Right lobe of liver (tissue), 6 donors: ENCODE measurements at places on chromosomes 1 and 21. TPM values are rescaled to one million over a fixed set of nuclear protein-coding genes. Genes with fewer than 3 reads are reported as not detected.
A peak's percentile ranks its signal among the peaks of the same experiment; 100 is the strongest.

SPRR2F gene
- total RNA-seq: not detected

AGT gene
- 1,076 TPM for total RNA-seq

ERG gene
- total RNA-seq: 3.5 TPM

SLC44A3 gene
- 7.4 TPM for total RNA-seq

SPATC1L gene
- total RNA-seq: 1.7 TPM

- no peak for DNase-seq
These were observed 177.1 kb upstream of the EDN2 start for GRCh38 chr1:41661428-41662060.

- peak; percentile 53 for DNase-seq
These were observed 175.7 kb downstream of the VPS13D start for GRCh38 chr1:12405325-12406210.

DNA sequence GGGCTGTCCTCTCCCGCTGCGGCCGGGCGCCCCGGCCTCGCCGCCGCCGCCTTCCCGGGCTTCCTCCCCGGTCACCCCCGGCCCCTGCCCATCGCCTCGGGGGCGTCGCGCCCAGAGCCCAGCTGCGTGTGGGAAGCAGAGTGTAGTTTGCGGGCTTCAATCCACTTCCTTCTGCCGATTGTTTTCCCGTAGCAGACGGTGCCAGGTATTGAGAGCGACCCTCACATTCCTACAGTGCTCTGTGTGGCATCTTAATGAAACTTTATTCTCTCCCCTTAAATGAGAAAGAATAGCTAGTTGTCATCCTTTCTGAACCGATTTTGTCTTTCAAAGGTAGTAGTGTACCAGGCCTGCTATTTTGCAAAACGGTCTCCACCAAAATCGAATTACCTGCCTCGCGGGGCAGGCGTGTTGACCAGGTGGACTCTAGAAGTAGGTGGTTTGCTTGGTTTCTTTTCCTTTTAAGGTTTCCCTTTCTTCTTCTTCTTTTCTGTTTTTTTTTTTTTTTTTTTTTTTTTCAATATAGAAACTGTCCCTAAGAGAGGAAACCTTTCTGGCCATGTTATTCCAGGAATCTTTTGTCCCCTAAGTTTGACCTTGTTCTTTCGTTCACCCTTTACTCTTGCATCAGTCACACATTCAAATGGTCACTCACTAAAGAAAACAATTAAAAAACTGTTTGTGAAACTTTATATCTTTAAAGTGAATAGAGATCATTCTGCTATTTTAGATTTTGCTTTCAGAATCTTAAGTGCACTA, 881 bp downstream of the USP25 start:
- DNase-seq: peak; percentile 64

- DNase-seq: no peak
These were observed 19.0 kb upstream of the TLCD4 start for GRCh38 chr1:95098196-95098595.

GRCh38 chr1:119374208-119374874, 5.8 kb downstream of the HAO2 start:
- no peak for DNase-seq

DNA sequence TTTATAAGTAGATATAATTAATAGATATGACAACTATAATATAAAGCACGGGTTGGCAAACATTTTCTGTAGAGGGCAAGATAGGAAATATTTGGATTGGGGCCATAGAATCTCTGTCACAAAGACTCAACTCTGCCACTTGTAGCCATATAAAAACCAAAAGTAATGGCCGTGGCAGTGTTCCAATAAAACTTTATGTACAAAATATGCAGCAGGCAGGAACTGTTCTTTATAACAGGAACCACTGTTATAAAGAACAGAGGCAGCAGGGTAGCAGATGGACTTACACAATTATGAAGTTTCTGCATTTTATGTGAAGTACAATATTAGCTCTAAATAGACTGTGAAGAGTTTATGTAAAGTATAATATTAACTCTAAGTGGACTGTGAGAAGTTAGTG, 16.9 kb upstream of the QSOX1 start:
- DNase-seq: no peak

GRCh38 chr21:17454315-17455027, 58.4 kb upstream of the CXADR start:
- no peak for DNase-seq

DNA sequence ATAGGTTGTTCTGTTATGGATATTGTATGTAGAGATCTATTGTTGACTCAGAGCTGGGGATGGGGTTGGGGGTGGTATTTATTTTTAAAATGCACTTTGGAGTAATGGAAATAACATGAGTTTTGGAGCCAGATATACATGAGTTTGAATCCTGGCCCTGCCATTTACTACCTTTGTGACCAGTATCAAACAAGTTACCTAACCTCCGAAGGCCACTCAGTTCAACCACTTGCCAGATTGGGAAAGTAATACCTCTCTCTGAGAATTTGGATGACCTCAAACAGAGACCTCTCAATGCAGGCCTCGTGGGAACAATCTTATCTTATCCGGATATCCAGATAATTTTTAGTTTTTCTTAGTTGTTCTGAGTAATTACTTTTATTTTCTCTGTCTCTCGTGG, 181.0 kb downstream of the FGGY start:
- DNase-seq: no peak

DNA sequence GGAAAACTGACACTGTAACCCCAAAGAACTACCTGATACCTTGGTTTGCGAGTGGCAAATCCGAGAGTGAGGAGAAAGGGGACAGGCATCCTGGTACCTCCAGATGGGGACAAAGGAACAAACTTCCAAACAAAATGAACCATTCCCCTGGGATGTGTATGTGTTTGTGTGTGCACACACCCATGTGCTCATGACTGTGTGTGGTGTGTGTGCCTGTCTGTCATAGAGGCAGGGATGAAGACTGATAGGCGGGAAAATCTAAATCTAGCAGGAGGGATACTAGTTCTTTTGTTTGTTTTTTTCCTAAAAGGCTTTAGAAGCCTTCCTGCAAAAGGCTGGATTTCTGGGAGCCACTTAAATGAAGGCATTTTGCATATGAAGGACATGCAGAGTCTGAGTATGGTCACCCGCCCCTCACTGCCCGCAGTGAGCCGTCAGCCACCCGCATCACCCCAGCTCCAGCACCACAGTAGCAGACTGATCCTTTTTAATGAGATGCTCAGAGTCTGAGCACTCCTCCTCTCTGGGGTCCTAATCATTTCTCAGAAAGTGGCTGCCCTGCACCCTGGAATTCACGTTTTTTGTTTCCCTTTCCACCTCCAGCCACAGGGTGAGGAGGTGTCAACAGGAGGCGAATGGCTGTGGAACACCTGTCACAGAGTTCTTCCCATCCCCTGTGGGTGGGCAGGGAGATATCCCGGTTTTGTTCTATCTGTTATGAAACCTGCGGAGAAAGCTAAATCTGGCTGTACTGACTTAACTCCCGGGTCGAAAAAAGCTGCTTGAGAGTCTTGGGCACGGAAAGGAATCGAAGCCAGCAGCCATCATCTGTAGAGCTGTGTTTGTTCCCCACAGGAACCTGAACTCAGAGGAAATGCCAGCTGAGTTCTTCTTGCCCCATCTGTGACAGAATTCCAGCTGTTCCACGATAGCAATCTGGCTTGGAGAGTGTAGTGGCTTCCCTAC, 34.9 kb downstream of the UTP25 start:
- no peak for DNase-seq
